Sigmoid colon (tissue), 7 donors: ENCODE measurements at places on chromosomes 1 and 21. TPM values are rescaled to one million over a fixed set of nuclear protein-coding genes. Genes with fewer than 3 reads are reported as not detected.
A peak's percentile ranks its signal among the peaks of the same experiment; 100 is the strongest.

The TDRD5 gene
- total RNA-seq = not detected

The TMEM240 gene
- 18.9 TPM for total RNA-seq

The TTC3 gene
- 108 TPM for total RNA-seq

The DCST1 gene
- total RNA-seq = not detected

The SPOCD1 gene
- total RNA-seq = not detected

The IL22RA1 gene
- not detected for total RNA-seq

The UTP25 gene
- total RNA-seq = 7.6 TPM

DNA sequence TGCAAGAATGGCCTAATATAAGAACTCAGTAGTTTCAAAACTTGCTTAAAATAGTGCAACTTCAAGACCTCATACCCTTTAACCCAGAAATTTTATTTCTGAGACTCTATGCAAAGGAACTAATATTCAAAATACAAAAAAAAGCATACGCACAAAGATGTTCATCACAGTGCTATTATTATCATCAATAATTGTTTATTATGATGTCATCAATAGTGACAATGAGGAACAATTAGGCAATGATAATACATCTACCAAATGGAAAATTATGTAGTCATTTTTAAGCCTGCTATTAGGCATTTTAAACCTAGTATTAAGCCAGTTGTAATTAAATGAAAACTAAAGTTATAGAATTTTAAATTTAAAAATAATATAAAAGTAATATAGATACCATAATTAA, 3.3 kb downstream of the TTLL7 start:
- H3K27me3 ChIP-seq = no peaks in the 10 kb centered on the region
- DNase-seq = no peak
- H3K27ac ChIP-seq = no peak overlapping the region
- H3K4me1 ChIP-seq = peaks cover 18% of the 10 kb centered on the region
- H3K36me3 ChIP-seq = no peaks in the 10 kb centered on the region
- no peak overlapping the region for H3K4me3 ChIP-seq

GRCh38 chr1:221457685-221458446, 284.0 kb downstream of the DUSP10 start:
- H3K27ac ChIP-seq = peak overlapping the region; percentile 78
- no peak for DNase-seq
- H3K4me3 ChIP-seq = no peak overlapping the region
- H3K4me1 ChIP-seq = peaks cover 19% of the 10 kb centered on the region
- H3K36me3 ChIP-seq = no peaks in the 10 kb centered on the region
- H3K27me3 ChIP-seq = no peaks in the 10 kb centered on the region

DNA sequence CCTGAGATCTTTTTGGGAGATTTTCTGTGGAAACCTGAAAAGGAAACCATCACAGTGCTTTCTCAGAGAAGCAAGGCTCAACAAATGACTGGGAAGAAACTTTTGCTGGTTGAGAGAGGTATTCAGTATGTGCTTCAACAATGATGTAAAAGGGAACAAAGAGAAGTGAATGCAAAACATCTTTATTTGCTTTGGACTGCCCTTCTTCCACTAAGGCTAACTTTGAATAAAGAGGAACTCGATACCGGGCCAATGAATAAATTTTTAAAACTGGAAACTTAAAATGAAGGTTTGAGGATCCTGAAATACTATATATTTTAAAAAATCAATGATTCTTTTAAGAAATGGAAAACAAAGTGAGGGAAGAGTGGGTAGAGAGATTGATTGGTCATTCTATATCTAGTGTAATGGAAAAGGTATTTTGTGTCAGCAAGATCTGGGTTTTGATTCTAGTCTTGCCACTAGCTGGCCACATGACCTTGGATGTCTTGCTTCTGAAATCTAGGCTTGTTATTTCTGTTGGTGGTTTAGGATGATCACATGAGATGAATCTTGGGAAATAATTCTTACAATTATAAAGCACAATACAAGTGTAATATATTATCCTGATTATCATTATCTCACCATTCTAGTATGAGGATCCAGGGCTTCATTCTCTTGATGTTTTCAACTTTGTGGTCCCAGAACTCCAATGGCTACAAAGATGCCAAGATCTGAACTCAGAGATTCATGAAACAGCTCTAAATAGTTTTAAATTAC, 34.6 kb upstream of the APOBEC4 start:
- H3K27ac ChIP-seq = no peak overlapping the region
- DNase-seq = no peak
- peaks cover 7% of the 10 kb centered on the region for H3K4me1 ChIP-seq
- H3K27me3 ChIP-seq = no peaks in the 10 kb centered on the region
- H3K36me3 ChIP-seq = no peaks in the 10 kb centered on the region
- H3K4me3 ChIP-seq = no peak overlapping the region

- no peak overlapping the region for H3K27ac ChIP-seq
- H3K27me3 ChIP-seq = no peaks in the 10 kb centered on the region
- no peaks in the 10 kb centered on the region for H3K36me3 ChIP-seq
- no peak for DNase-seq
- H3K4me3 ChIP-seq = no peak overlapping the region
Observed at GRCh38 chr1:57058652-57059501, 93.1 kb upstream of the C8B start.

DNA sequence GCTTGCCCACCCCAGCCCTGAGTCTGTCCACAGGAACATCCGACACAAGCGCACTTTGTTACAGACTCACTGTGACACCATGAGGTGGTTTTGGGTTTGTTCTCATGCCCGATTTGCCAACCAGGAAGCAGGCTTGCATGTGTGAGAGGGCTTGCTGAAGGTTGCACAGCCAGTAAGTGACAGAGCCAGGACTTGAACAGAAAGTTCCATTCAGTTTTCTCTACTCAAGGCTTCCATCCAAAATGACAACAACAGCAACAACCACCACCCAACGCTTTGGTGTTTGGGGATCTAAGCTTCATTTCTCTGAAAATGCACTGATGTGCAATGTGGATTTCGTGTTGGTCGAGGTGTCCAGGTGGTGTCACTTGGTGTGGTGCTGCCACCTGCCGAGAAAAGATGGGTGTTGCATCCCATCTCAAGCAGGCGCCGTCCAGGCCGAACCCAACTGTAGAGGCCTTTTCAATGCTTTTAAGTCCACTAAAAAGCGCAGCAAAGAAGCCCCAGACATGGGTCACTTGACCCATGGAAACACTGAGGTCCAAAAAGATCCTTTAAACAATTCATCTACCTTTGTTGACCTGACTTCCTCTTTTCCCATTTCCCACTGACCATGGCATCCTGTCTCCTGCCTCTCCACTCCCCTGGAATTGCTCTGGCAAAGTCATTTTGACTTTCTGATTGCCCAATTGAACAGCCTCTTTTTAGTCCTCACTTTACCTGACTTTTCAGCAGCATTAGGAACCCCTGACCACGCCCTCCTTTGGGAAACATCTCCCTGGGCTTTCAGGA, 12.2 kb downstream of the CITED4 start:
- H3K4me3 ChIP-seq = no peak overlapping the region
- peaks cover 6% of the 10 kb centered on the region for H3K4me1 ChIP-seq
- H3K27me3 ChIP-seq = no peaks in the 10 kb centered on the region
- no peaks in the 10 kb centered on the region for H3K36me3 ChIP-seq

DNA sequence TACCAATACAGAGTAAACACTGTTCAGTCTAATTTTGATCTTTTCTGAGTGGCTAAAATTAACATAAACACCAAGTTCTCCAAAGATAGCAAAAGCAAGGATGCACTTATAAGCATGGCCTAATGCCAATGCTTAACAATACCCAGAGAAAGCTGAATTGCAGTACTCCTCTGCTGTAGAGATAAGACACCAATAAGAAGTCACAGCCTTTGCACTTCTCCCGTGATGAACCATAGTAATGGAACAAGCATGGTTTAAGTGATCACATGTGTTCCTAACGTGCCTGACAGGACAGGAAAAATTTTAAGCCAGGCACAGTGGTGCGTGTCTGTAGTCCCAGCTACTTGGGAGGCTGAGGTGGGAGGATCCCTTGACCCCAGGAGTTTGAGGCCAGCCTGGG, 5.6 kb downstream of the PRDX1 start:
- no peak overlapping the region for H3K27ac ChIP-seq
- H3K27me3 ChIP-seq = no peaks in the 10 kb centered on the region
- DNase-seq = no peak
- H3K4me3 ChIP-seq = no peak overlapping the region
- peaks cover 28% of the 10 kb centered on the region for H3K36me3 ChIP-seq

DNA sequence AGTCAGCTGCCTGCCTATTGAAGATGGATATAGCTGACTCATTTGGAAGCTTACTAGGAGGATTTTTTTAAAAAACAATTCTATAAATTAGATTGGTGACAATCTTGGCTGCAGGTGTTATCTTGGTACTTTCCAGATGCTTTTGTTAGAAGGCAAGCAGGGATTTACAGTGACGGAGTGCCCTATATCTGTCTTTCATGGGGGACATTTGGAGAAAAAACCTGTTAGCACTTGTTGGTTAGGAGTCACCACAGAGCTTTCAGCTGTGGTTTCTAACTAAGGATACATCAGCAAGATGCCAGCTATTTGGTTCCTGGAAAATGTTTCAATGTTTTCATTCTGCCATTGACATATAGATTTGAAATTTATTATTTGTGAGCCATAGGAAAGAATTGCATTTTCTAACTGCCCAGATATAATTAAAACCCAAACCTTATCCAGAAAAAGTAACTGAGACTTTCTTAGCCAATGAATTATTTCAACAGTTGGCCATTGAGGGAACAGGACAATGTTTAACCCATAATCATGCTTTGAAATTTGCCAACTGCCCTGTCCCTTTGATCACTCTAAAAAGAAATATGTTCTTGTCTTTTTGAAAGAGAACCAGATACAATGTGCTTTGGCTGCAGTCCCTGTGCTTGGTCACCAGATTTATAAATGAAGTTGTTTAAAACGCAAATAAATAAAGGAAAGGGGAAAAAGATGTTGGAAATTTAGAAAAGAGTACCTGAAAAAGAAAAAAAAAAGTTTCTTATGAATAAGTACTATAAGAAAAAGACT, 761.0 kb upstream of the CXADR start:
- no peaks in the 10 kb centered on the region for H3K36me3 ChIP-seq
- peaks cover 29% of the 10 kb centered on the region for H3K4me1 ChIP-seq
- H3K4me3 ChIP-seq = no peak overlapping the region
- no peak overlapping the region for H3K27ac ChIP-seq
- no peak for DNase-seq

GRCh38 chr21:34580181-34580700, 34.7 kb downstream of the RCAN1 start:
- no peak for DNase-seq
- no peak overlapping the region for H3K27ac ChIP-seq
- peaks cover 39% of the 10 kb centered on the region for H3K4me1 ChIP-seq
- H3K36me3 ChIP-seq = no peaks in the 10 kb centered on the region
- H3K4me3 ChIP-seq = no peak overlapping the region

DNA sequence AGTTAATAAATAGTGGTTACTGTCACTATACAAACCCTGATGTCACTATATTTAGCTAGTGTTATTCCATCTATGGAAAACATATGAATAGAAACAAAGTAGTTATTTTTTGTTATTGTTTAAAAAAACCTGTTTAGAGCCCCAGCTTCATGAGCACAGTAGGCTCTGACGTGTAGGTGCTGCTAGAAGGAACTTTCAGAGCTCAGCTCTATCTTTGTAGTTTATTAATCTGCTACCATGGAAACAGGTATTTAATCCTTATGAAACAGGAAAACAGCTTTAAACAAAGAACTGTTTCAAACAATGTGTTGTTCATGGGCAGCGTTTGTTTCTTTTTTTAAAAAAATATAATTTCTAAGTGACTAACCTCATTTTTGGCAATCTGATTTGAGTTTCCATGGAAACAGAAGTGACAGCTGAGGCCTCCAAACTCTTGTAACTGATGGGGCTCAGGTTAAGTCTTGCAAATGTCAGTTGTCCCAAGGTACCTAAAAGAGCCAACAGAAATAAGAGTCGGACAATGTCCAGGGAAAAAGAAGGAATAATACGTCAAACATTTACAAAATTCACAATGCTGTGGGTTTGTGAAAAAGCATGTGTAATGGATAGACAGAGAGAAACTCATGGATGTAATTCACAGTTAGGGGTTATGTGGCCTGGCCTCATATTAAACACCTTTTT, 162.0 kb upstream of the C21orf91 start:
- no peaks in the 10 kb centered on the region for H3K4me1 ChIP-seq
- H3K36me3 ChIP-seq = no peaks in the 10 kb centered on the region
- no peaks in the 10 kb centered on the region for H3K27me3 ChIP-seq
- DNase-seq = no peak

DNA sequence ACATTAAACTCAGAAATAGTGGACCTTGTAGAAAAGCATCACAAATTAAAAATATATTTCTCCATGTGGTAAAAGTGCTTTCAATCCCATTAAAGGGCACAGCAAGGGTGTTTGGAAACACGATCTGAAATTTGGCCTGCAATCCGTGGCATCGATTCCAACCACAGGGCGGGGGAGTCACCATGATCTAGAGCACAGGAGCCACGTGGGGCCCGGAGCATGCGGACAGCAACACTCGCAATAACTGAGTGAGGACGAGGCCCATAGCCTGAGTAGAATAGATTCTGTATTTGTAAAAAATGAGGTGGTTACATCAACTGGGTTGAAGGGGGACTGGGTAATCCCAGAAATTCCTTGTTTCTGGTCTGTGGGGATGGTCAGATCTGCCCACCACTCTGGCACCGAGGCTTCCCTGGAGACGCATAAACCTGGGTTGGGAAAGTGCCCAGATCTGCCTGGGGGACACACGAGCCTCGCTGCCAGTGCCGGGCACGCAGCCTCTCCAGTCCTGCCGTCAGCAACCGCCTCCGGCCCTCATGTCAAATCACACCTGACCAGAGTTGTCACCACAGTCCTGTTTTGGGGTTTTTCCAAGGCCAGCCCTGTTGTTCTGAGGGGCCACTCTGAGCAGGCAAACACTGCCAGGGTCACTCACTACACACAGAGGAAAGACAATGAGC, 104.3 kb downstream of the PGBD5 start:
- H3K27ac ChIP-seq = no peak overlapping the region
- no peaks in the 10 kb centered on the region for H3K4me1 ChIP-seq
- H3K27me3 ChIP-seq = no peaks in the 10 kb centered on the region
- H3K4me3 ChIP-seq = no peak overlapping the region
- no peak for DNase-seq
- H3K36me3 ChIP-seq = no peaks in the 10 kb centered on the region

DNA sequence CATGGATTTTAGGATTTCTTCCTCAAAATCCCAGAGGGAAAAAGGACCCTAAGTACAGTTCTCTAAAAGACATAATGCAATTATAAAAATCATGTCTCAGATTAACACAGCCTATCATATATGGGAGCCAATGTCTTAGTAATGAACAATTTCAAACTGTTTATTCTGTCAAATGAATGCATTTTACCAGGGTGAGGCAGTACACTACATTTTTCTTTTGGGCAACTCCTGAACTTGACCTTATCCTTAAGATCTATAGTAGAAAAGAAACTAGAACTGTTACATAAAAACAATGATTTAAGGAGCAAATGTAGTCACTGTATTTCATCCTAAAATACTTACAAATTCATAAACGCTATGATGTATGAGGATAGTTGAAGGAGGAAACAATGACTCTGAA, 226.3 kb upstream of the B3GALT2 start:
- no peaks in the 10 kb centered on the region for H3K27me3 ChIP-seq
- H3K27ac ChIP-seq = no peak overlapping the region
- H3K4me3 ChIP-seq = no peak overlapping the region

- H3K27ac ChIP-seq = no peak overlapping the region
- H3K4me3 ChIP-seq = no peak overlapping the region
- no peaks in the 10 kb centered on the region for H3K36me3 ChIP-seq
Observed at GRCh38 chr1:53482441-53483153, 23.4 kb downstream of the DMRTB1 start.
